ENCODE measurements at places on chromosomes 2 and 18.
A peak's percentile ranks its signal among the peaks of the same experiment; 100 is the strongest.

GRCh38 chr2:231707625-231707926 lies 749 bp upstream of the PTMA start:
- peaks cover 48% of the 10 kb centered on the region for H3K4me1 ChIP-seq
- H3K4me3 ChIP-seq: peak overlapping the region; percentile 82
- peaks cover 11% of the 10 kb centered on the region for H3K36me3 ChIP-seq
- H3K27me3 ChIP-seq: no peaks in the 10 kb centered on the region
- DNase-seq: no peak
- H3K27ac ChIP-seq: peak overlapping the region; percentile 100

- no peaks in the 10 kb centered on the region for H3K36me3 ChIP-seq
- DNase-seq: no peak
- no peak overlapping the region for H3K27ac ChIP-seq
Observed at GRCh38 chr18:40338284-40338683, 1616.8 kb upstream of the PIK3C3 start.

- peaks cover 21% of the 10 kb centered on the region for H3K27me3 ChIP-seq
- DNase-seq: no peak
- H3K27ac ChIP-seq: no peak overlapping the region
- no peaks in the 10 kb centered on the region for H3K36me3 ChIP-seq
- no peak overlapping the region for H3K4me3 ChIP-seq
Observed at GRCh38 chr2:239463541-239464165, 62.8 kb upstream of the HDAC4 start.

DNA sequence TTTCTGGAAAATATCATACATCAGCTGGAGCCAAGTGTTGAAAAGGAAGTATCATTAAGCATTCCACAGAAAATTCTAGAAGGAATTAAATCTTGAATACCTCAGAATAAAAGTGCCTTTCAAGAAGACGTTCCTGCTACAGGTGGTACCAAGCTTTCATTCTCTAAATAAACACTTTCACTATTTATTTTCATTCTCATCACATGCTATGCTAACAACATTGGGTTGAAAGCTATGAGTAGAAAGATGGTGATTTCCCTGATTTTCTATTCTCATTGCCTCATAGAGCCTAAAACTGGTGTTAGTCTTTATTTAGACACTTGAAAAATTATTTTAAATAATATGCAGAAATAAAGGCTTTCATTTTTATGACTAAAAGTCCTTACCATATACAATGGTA lies 324.7 kb downstream of the LRP1B start:
- H3K4me3 ChIP-seq: no peak overlapping the region
- DNase-seq: no peak
- H3K4me1 ChIP-seq: no peaks in the 10 kb centered on the region
- no peak overlapping the region for H3K27ac ChIP-seq
- H3K36me3 ChIP-seq: no peaks in the 10 kb centered on the region

- no peaks in the 10 kb centered on the region for H3K36me3 ChIP-seq
- H3K4me1 ChIP-seq: no peaks in the 10 kb centered on the region
- no peak overlapping the region for H3K4me3 ChIP-seq
- DNase-seq: no peak
Observed at GRCh38 chr2:129457277-129457818, 522.1 kb upstream of the RAB6C start.

GRCh38 chr2:106960683-106961161 lies 74.8 kb upstream of the ST6GAL2 start:
- H3K4me1 ChIP-seq: no peaks in the 10 kb centered on the region
- H3K27ac ChIP-seq: no peak overlapping the region
- H3K27me3 ChIP-seq: no peaks in the 10 kb centered on the region
- H3K4me3 ChIP-seq: no peak overlapping the region
- DNase-seq: peak; percentile 14

Measured in stomach (tissue), 19 donors.